ENCODE measurements at places on chromosomes 5 and 9.
A peak's percentile ranks its signal among the peaks of the same experiment; 100 is the strongest.

DNA sequence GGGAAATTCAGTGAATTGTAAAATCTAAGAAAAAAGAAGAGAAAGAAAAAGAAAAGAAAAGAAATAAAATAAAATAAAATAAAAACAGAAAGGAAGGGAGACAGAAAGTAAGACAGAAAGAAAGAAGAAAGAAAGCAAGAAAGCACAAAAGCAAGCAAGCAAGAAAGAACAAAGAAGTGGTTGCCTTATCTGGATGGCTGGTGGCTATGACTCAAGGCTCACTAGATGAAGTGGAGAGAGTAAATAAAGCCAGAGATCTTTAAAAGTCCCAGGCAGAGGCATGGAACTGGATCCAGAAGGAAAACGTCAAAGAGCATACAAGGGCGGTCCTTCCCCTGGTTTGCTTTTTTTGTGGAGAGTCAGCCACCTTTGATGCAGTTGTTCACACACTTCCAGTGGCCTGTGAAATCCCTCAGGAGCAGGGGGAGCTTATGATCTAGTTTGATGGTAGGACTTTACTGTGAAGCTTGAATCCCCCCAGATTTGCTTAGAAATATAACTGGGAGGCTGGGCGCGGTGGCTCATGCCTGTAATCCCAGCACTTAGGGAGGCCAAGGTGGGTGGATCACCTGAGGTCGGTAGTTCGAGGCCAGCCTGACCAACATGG, 176.7 kb upstream of the HMHB1 start:
- DNase-seq = no peak

DNA sequence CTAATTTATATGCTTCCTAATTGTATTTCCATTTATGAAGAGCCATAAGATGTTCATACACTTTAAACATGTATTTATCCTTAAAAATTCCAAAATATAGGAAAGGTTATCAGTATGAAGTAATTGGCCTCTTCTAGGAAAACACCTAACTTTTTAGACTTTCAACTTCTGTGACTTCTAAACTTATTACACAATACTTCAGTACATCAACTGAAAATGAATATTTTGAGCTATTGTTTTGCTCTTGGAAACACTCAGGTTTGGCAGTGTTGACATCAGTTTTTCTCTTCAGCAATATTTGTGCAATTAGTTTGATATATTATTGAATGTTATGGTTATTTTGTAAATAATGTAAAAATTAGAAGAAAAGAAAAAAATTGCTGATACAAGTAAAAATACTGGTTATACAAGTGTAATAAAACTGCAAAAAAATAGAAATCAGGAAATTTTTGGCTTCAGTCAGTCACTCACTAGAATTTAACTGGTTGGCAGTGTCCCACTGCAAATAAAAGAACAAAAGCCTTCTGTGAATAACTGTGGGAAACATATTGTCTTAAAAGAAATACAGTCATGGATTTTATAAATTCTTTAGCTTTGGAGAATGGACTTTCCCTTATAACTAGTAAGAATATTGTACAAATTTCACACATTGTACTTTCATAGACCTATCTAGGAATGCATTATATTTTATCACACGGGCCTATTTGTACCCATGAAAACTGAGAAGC, 635.9 kb downstream of the TLE1 start:
- no peak for DNase-seq

- DNase-seq = no peak
Observed at GRCh38 chr5:95347506-95348120, 43.6 kb upstream of the FAM81B start.

- DNase-seq = no peak
Observed at GRCh38 chr9:37085233-37085632, 35.1 kb upstream of the ZCCHC7 start.

GRCh38 chr5:93189707-93190120, 391.3 kb downstream of the NR2F1-AS1 start:
- DNase-seq = no peak

DNA sequence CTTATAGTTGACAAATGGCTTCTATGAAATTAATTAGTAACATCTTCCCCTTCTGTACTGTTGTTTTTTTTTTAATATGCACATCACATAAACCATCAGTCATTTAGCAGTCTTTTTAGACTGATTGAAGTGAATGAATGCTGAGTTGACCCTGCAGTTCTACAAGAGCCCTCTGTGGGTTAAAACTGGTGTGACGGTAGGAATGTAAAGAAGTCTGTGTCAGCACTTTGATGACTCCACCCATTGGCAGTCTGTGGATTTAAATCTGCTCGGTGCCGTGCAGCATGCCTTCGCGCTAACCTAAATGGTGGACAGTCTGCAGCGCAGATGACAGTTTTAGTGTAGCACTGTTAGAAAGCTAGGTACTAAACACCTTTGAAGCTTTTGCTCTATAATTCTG, 3.1 kb downstream of the GTF3C4 start:
- no peak for DNase-seq

- DNase-seq = peak; percentile 45
Observed at GRCh38 chr9:37036776-37037502, 2.9 kb upstream of the PAX5 start.

DNA sequence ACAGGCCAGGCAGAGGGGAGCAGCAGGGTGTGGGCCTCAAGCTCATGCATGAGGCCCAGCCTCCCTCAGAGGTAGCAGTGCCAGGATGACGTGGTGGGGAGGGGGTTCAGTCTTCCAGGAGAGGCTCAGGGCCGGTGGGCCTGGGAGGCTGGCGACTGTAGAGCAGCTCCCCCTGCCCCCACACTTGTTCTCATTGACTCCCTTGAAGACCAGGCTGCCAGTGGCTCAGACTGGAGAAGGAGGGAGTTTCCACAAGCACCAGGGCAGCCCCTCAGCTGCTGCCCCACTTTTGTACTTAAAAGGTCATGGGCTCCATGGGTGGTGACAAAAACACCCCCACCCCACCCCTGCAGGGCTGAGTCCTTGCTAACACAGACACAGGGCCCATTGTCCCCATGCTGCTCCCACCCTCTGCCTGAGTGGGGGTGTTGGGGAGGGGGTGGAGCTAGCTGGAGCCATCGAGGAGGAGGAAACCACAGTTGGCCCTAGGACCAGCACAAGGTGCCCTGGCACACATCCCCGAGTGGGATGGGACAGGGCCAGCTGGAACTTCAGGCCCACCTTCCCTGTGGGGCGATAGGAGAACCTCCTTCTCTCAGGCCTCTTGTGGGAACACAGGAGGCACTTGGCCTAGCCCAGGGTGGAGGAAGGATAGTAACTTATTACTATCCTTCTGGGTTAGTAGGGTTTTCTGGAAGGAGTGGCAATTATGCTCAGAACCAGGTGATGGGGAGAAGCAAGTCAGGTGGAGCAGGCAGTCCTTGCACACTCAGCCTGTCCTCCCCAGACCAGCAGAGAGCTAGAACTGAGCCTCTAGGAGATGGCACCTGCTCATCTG, 10.7 kb downstream of the PDLIM4 start:
- no peak for DNase-seq

- no peak for DNase-seq
Observed at GRCh38 chr9:134291961-134292871, 34.0 kb upstream of the RXRA start.

DNA sequence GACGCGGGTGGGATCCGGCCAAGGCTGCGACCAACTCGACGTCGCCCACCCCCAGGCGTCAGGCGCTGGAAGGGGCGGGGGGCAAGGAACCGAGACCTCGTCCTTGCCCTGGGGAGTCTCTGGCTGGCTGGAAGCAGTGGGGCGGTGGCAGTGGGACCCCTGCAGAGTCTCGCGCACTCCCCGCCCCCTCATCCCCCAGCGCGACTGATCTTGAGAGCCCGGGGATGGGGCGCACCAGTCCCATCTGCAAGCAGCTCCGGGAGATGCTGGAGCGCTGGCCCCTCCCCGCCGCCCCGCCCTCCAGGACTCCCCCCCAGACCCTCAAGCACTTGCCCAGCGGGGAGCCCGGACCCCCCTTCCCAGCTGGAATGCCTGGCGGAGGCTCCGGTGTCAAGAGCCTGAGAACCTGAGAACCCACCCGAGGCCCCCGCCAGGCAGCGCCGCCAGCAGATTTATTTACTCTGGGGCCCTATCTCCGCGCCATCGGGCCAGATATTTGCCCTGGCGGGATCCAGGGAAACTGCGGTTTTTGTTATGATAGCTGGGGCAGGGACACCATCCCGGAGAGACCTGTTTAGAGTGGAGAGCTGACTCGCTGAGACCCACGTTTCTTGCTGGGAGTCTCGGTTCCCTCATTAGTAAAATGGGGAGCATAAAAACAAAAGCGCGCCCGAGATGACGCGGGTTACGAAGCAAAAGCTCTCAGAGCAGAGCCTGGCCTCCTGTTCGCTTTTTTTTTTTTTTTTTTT, 1.2 kb downstream of the PRRT1B start:
- DNase-seq = no peak

- DNase-seq = no peak
Observed at GRCh38 chr9:105320568-105320967, 76.1 kb downstream of the SLC44A1 start.

DNA sequence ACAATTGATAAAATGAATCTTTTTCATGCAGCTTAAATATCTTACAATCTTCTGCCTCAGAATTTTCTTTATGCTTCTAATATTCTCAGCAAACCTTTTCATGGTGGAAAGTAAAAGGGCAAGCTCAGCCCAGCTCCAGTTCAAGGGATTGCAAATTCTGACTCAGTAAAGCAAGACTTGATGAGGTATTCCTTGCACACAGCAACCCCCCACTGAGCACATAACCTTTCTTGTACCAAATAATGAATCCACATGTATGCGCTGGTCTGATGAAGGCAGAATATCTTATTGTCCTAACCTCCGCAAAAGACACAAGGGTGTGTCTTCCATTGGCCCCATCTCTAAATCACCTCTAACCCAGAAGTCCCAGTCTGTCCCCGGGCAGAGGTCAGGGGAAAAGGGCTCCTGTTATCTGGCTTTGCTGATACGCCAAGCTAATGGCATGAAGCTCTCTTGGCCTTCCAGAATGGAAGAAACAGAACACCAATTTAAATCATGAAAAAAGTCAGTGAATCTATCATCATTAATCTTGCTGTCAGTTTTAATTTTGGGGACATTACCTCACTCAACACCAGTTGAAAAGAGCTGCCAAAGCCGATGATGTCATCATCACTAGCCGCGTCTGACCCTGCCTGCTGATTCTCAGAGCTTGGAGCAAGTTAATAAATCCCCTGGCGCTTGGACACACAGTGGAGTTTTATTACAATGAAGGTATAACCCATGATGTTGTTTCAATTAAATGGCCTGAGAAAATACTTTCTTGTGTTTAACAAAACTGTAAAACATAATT, 592.5 kb upstream of the CLINT1 start:
- no peak for DNase-seq

GRCh38 chr5:139954462-139954861, 88.6 kb downstream of the NRG2 start:
- DNase-seq = no peak

- no peak for DNase-seq
Observed at GRCh38 chr5:17182981-17183380, 34.5 kb upstream of the BASP1 start.

- no peak for DNase-seq
Observed at GRCh38 chr9:83071626-83072025, 8.7 kb upstream of the RASEF start.

GRCh38 chr9:15576350-15577050, 23.7 kb downstream of the CCDC171 start:
- DNase-seq = no peak

DNA sequence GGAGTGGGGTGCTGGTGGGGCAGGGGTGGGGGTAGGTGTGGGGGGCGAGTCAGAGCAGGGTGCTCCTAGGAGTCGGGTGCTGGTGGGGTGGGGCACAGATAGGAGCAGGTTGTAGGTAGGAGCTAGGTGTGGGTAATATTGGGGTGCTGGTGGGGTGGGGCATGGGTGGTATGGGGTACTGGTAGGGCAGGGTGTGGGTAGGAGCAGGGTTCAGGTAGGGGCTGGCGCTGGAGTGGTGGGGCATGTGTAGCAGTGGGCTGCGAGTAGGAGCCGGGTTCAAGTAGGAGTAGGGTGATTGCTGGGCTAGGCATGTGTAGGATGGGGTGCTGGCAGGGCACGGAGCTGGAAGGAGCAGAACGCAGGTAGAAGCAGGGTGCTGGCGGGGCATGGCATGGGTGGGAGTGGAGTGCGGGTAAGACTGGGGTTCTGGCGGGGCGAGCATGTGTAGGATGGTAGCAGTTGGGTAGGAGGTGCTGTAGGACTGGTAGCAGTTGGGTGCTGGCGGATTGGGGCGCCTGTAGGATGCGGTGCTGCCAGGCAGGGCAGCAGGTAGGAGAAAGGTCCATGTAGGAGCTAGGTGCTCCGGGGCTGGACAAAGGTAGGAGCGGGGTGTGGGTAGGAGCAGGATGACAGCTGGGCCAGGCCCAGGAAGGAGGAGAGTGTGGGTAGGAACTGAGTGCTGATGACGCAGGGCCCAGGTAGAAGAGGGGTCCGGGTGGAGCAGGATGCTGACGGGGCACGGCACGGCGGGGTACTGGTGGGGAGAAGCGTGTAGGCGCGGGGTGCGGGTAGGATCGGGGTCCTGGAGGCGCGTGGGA, 105.5 kb upstream of the SIMC1 start:
- DNase-seq = no peak

DNA sequence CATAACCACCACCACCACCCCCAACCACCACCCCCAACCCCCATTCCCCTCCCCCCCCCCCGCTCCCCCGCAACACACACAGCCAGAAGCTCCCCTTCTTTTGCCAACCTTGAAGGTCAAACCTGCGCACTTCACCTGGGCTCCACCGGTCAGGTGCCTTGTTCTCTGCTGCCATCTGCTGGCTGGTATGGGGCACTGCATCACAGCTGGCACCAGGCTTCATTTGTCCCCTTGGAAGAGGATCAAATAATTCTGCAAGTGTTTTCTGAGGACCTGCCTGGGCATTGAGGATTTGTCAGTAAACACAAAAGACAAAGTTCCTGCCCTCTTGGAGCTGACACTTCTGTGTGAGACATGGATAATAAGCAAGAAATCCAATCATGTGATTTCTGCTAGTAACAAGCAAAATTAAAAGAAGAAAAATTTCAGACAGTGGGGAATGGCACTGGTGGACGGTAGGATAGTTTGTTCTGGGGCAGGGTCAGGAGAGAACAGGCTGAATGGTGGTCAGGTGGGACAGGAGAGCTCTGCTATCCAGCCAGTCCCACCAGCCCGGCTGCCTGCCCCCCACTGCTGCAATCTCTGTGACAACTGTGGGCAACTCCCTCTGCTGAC, 55.6 kb upstream of the LMX1B start:
- peak; percentile 52 for DNase-seq

GRCh38 chr9:97386733-97387503, 25.0 kb upstream of the TDRD7 start:
- DNase-seq = peak; percentile 75

DNA sequence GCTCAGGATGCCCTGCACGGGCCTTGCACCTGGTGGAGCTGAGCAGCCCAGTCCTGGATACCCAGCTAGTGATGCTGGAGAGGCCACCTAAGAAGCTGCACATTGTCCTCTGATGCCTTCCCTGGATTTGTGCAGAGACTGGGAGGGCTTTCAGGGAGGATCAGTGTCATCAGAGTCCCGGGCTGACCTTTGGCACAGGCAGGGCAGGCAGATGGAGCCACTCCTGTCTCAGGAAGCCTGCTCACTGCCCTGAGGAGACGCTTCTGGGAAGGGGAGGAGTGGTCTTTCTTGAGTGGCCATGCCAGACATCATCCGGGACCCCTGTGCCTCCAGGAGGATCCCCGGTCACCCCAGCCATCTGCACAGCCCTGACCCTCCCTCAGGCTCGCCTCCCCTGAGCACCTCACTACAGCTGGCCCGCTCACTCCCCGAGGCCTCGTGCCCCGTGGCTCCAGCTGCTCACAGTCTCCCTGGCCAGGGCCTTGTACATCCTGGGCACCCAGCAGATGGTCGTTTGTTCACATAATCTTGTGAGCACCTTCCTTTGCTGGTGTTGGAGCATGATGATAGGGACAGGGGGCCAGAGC, 47.2 kb upstream of the FCN2 start:
- no peak for DNase-seq

All from stimulated activated CD4-positive, alpha-beta T cell treated with anti-CD3 and anti-CD28 coated beads, Interleukin-12 subunit alpha, Interleukin-12 subunit beta, amount 100 ng/mL, for 4 hours (primary cell).